ENCODE measurements at places on chromosomes 12 and 14.

DNA sequence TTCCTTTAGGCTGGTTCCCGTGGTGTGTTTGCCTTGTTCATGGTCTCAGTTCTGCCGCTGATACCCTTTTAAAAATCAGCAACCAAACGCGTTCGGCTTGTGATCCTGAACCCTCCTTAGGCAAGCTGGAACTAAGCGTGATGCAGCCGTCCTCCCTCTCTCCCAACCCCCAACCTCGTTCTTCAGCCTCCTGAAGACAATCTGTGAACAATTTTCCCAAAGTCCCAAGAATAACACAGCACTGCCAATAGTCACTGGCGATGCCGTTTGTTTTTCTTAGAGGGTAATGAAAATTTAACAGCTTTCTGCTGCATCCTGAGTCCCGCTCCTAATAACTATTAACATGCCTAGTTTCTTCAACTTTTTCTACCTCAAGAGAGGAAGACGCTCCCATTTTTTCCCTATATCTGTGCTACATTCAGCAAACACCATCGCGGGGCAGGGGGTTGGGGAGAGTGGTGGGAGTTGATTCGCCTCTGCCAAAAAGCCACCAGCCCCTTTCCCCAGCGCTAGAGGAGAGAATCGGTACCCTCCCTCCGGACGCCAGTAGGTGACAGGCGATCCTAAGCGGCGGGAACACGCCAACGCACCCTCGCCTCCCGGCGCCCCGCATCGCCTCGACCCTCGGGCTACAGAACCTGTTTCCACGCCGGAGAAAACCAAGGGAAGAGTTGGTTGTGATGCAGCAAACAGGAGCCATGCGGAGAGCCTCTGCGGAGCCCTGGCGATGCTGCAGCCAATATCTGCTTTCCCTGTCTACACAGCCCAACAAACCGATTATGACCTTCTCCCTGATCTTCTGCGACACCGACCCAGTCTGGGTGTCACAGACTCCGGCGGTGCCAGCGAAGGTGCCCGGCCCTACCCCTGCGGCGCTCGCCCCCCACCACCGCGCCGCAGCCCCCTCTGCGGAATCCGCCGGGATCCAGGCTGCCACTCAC, 752 bp downstream of the PRICKLE1 start:
- DNase-seq, result peak; percentile 22

- peak; percentile 49 for DNase-seq
Measured at GRCh38 chr12:49667325-49668090, 39.7 kb downstream of the FMNL3 start.

- no peak for DNase-seq
Measured at GRCh38 chr14:100617410-100618317, 30.4 kb upstream of the BEGAIN start.

DNA sequence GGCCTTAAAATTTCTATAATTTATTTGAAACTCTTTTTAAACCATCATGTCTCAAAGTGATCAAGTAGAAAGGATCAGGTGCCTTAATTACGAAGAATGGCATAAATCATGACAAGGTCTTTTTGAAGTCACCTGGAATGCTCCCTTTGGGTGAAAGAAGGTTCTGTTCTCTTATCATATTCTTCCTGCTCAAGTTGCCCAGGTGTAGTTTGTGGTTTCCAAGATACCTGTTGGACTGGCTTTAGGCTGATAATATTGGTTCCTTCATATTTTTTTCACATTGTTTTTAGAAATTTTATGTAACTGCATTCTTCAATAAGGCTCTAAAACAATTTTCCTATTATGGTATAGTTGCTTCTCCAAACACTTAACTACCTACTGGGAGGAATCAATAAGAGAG, 29.2 kb downstream of the RASSF3 start:
- DNase-seq, result no peak

DNA sequence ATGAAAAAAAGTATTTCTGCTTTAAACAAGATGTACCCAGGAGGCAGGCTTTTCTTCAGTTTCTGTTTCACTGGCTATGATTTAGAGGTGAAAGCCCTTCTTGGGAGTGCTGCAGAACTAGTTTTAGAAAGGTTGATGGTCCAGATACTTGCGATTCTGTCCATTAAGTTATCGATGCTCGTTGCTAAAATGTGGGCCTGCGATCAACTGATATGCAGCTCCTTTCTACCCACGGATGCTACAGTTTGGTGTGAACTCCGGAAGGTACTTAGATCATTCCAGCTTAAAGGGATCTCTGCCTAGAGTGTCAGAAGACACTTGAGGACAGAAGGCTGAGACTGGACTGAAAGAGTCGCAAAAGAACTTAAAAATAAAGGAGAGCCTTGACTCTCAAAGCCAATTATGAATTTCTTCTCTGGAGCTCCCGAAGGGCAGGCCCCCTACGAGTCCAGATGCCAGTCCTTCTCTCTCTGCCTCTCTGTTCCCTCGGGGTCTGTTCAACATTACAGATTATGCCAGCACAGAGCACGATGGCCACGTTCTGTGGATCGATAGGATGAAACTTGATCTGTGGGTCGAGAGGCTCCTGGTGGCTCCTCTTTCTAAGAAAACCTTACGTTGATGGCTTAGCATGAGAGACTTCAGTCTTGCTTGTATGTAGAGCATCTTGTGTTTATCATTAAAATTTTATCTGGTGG, 40.0 kb downstream of the FBXW8 start:
- no peak for DNase-seq

GRCh38 chr14:47389535-47389934, 285.9 kb downstream of the MDGA2 start:
- no peak for DNase-seq

- peak; percentile 68 for DNase-seq
Measured at GRCh38 chr12:124732275-124733075, 131.2 kb downstream of the SCARB1 start.

- no peak for DNase-seq
Measured at GRCh38 chr12:53431187-53431586, 7.5 kb downstream of the AMHR2 start.

- DNase-seq, result no peak
Measured at GRCh38 chr14:36915081-36915480, 253.4 kb downstream of the PAX9 start.

GRCh38 chr12:108955225-108955835, 65.5 kb downstream of the SVOP start:
- peak; percentile 11 for DNase-seq

All from brain microvascular endothelial cell (primary cell).